T-cell (primary cell): ENCODE measurements at places on chromosomes 5 and 9. TPM values are rescaled to one million over a fixed set of nuclear protein-coding genes. Genes with fewer than 3 reads are reported as not detected.

GZMA gene
- 39.5 TPM for total RNA-seq

ITGA1 gene
- total RNA-seq = 8.1 TPM

PDLIM4 gene
- not detected for total RNA-seq

FYB1 gene
- total RNA-seq = 372 TPM

CCDC192 gene
- total RNA-seq = not detected

MZB1 gene
- 6.5 TPM for total RNA-seq

FABP6 gene
- total RNA-seq = not detected

PFN3 gene
- total RNA-seq = not detected

MARVELD2 gene
- 1.1 TPM for total RNA-seq

RORB gene
- not detected for total RNA-seq

IL31RA gene
- not detected for total RNA-seq

MFAP3 gene
- total RNA-seq = 18.8 TPM

C7 gene
- not detected for total RNA-seq

GRCh38 chr9:114046875-114047274 lies 31.2 kb downstream of the AMBP start:
- no peak for DNase-seq

DNA sequence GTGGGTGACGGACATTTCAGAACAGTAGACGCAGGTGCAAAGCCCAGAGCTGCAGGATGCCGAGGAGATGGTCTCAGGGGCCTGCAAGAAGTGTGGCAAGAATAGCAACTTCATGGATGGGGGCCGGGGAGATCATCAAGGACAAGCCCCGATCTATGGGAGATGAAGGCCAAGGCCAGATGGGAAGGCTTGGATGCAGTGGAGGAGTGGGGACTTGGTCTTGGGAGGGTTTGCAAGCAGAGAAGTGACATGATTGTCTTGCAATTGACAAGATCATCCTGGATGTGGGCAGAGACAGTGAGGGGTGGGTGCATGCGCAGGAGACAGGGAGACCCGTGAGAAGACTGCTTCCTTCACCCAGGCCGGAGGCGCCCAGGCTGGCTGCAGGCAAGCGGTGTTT lies 198.1 kb downstream of the CDK5RAP2 start:
- DNase-seq = no peak

- DNase-seq = no peak
Observed at GRCh38 chr9:131194762-131195161, 69.4 kb downstream of the NUP214 start.

- DNase-seq = no peak
Observed at GRCh38 chr9:124468061-124468740, 17.9 kb downstream of the ADGRD2 start.

DNA sequence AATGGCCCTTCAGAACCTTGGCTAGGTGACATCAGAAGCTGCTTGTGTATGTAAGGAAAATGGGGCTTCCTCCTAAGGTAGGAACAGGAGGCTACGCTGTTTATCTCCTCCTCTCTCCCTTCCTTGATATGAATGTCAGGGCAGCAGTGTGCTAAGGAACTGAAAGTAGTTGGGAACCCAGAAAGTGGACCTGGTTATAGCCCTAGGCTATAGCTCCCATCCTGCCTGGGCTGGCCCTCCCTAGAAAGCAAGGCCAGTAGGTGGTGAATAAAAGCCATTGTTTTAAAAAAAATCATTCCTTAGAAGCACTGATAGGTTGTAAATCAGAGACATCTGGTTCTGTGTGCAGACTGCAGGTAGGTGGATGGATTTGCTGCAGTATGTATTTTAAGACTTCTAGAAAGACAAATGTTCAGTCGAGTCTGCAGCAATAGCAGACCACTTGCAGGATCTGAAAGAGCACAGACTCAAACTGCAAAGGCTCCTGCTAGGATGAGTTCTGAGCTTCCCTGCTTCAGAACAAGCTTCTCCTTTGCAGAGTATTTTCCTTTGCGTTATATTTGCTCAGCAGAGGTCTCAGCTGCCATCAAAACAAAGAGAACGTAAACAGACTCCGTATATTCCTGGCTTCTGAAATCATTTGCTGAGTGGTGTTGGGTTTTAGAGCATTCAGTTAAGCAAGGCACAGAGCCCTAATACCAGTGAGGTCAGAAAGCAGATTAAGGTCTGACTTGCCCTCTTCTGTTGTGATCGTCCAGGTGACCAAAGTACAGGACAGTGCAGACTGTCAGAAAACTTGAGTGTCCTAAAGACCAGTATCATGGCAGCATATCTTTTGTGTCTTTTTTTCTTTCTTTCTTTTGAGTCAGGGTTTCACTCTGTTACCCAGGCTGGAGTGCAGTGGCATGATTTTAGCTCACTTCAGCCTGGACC lies 20.1 kb upstream of the CFAP157 start:
- DNase-seq = no peak

- DNase-seq = no peak
Observed at GRCh38 chr9:99092643-99093491, 12.0 kb upstream of the TGFBR1 start.

DNA sequence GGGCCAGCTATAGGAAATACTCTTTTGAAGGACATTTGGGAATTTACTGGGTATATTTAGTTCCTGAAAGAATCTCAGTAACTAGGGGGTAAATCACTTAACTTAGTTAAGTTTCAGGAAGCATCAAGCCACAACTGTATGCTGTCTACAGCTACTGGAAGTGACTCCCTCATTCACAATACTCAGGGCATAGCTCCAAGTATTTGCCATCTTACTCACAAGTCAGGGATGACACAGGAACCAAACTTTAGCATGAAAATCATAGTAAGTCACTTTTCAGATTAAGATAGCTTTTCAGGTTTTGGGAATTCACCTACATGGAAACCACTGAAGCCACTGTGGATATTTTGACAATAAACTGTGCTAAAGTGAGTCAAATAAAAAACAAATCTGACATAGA lies 242.4 kb upstream of the ATP10B start:
- DNase-seq = no peak

GRCh38 chr5:170582644-170583330 lies 79.0 kb downstream of the KCNIP1 start:
- no peak for DNase-seq

GRCh38 chr5:133735346-133735745 lies 123.0 kb upstream of the FSTL4 start:
- no peak for DNase-seq

GRCh38 chr5:98454904-98455303 lies 318.6 kb upstream of the RGMB start:
- no peak for DNase-seq

- DNase-seq = no peak
Observed at GRCh38 chr9:134404376-134405358, 78.4 kb downstream of the RXRA start.

- no peak for DNase-seq
Observed at GRCh38 chr9:97041898-97042297, 3.0 kb upstream of the CTSV start.

- DNase-seq = no peak
Observed at GRCh38 chr5:123720955-123721354, 209.0 kb downstream of the CSNK1G3 start.

- no peak for DNase-seq
Observed at GRCh38 chr9:96321515-96321914, 19.5 kb upstream of the HSD17B3 start.

GRCh38 chr9:7089406-7090193 lies 331.8 kb downstream of the KDM4C start:
- DNase-seq = no peak

DNA sequence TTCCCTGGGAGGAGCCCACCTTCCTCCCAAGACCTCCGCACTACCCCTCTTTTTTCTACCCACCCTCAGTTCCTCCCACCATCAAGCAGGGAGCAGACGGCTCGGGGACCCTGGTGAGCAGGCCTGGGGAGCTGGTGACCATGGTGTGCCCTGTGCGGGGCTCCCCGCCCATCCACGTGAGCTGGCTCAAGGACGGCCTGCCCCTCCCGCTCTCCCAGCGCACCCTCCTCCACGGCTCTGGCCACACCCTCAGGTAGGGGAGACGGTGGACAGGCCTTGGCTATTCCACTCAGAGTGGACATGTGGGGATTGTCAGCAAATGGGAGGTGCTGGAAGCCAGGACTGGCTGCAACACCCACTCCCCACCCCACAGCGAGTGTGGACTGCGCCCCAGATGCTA lies 52.9 kb upstream of the ASS1 start:
- no peak for DNase-seq

DNA sequence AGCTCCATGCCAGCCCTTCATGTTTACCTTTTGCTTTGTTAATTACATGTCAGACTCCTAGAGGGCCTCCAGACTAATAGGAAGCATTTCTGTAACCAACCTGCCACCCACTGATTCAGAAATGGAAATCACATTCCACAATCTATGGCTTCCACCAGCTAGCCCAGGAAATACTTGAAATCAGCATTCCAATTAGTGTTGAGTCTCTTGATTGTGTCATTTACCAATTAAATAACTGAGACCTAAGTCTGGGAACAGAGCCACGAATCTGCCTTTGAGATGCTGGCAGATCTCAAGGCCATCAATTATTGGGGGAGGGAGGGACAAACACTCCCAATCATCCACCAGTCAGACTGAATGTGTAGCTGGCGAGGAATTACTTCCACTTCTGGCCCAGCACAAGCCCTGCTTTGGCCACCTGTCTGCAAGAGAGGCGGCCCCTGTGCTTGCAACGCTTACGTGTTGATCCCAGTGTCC lies 27.4 kb upstream of the SAP30L start:
- DNase-seq = no peak

- DNase-seq = no peak
Observed at GRCh38 chr5:138883211-138883610, 8.1 kb upstream of the LRRTM2 start.

- DNase-seq = no peak
Observed at GRCh38 chr5:77832938-77833337, 56.8 kb upstream of the TBCA start.

DNA sequence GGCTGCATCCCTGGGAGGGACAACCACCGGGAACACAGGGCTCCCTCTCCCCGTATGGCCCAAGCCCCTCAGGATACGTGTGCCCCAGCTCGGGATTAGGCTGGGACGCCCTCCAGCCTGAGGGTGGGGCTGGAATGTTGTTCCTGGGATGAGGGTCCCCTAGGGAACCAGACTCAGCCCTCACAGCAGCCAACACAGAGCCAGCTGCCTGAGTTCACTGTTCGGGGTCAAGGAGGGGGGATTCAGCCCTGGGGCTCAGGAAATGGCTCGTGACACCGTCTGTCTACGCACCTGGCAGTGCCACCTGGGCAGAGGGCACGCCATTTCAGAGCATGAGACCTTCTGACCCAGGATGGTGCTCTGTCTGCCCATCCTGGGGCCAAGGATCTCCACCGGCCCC lies 8.9 kb downstream of the RNF44 start:
- no peak for DNase-seq

- no peak for DNase-seq
Observed at GRCh38 chr5:53066088-53066487, 43.5 kb downstream of the MOCS2 start.

DNA sequence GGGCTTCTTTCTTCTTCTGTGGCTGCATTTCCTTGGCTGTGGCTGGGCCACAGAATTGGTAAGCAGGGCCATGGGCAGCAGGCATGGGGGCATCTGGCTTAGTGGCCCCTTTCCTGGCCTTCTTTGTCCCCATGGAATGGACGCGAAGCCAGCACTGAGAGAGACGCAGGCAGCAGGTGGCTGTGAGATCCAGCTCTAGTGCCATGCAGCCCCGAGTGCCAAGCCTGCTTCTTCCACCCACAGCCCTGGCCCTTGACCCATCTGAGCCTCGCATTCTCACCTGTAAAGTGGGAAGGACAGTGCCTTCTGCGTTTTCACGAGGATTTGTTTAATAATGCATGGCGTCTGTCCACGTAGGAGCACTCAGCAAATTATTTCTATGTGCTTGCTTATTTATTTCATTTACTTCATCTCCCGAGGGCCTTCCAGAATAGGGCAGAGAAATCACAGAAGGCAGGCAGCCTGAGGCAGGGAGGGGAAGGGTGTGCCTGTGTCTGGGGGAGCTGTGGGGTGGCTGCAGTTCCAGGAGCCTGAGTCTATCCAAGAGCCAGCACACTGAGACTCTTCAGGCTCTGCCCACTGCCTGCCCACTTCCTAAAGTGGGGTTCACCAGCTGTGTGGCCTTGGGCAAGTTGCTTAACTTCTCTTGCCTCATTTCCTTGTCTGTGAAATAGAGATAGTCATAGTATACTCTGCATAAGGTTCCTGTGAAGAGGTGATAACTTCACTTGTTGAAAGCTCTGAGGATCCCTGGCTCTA lies 55.2 kb downstream of the NTNG2 start:
- DNase-seq = no peak

- DNase-seq = no peak
Observed at GRCh38 chr5:81080809-81081460, 120.8 kb downstream of the RASGRF2 start.

GRCh38 chr9:106875529-106875928 lies 12.6 kb downstream of the ZNF462 start:
- DNase-seq = no peak

- no peak for DNase-seq
Observed at GRCh38 chr5:65663804-65664521, 39.1 kb downstream of the SHLD3 start.

DNA sequence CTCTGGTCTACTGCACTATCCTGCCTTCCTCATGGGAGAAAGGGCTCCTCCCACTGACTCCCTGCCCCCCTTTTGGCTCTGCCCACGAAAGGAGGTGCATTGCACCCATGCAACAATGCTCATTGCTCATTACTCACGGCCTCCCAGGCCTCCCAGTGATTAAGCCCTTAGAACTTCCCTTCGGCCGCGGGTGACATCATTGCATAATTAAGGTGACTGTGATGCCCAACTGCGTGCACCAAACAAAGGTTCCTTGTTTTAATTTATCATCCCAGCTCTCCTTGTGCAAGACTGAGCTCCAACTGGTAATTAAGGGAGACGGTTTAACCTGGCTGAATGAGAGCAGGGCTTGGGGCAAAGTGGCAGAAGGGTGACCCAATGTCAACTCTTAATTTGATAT lies 180.4 kb downstream of the GAS1 start:
- DNase-seq = no peak

DNA sequence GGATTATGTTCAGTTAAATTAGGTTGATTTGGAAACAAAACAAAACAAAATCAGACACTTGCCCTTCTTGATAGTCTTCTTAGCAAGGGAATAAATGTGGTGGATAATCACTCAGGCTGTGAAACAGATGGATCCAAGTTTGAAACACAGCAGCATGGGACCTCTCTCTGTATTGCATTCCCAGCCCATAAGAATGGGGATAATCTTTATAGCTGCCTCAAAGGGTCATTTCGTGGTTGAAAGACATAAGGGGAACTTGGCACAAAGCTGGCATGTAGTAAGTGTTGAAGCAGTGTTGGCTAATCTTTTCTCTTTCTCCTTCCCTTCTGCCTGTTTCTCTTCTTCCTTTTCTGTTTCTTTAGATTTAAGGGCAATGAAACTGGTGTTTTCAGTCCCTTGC lies 333.9 kb upstream of the TLE4 start:
- no peak for DNase-seq

DNA sequence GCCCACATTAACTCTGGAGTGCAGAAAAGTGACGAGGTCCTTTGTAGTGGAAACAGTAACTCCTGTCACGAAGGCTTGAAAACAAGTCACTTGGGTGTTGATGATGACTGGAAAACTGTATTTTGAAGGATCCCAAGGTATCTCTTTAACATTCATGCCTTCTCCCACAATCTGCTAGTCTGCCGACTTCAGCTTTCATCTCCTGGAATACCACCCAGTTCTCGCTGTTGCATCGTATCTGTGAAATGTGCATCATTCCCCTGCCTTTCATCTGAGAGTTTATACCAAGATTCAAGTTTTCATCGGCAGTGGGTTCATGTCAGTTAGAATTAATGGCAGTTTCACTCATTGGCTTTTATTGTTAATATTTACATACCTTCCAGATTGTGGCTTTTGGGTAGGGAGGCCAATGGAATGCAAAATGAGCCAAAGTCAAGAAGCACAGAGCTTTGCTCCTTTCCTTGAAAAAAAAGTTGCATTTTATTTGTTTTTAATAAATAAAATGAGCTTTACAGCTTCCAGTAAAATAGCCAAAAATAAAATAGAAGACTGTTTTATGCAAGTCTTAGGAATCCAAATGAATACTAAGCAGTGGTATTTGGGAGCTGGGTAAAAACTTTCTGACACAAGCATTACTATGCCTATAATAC lies 575.2 kb upstream of the WWC1 start:
- no peak for DNase-seq
